ENCODE measurements at places on chromosomes 5 and 9.

- DNase-seq, result no peak
These were observed 5.9 kb downstream of the FBN2 start for GRCh38 chr5:128532127-128532526.

GRCh38 chr5:148746826-148747535 is 79.4 kb upstream of the ADRB2 start:
- DNase-seq, result no peak

- DNase-seq, result no peak
These were observed 253.8 kb downstream of the EBF1 start for GRCh38 chr5:158845941-158846340.

DNA sequence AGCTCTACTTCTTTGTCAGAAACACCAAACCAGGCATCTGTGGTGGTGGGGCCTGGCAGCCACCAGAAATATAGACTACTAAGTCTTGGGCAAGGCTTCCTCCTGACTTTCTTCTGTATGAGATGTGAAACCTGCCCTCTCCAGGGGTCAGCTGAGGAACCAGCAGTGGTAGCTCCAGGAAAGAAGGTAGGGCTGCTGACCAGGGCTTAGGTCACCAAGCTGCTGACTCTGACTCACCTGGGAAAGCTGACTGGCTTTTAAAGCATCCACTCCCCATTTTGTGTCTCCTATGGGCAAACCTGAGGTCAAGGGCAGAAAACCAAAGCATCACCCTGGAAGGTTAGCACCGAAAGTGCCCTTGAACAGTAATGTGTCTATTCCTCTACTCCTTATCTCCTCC is 10.4 kb upstream of the SH3TC2 start:
- no peak for DNase-seq

DNA sequence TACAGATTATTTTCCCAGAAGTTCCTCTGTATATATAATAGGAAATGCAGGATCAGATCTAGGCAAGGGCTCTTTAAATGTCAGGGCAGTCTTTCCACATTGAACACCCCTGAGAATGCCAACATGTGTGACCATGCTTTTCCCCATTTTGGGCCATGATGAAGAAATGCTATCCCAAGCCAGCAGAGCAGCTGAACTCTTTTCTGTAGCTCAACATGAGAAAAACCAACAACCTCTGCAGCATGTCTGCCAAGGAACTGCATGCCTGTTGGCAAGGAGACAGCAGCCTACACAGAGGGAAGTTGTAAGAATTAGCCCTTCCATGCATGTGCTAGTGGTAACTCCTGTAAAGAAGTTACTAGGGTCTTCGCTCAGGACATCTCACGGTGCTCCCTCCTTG is 9.5 kb upstream of the IFNK start:
- DNase-seq, result no peak

DNA sequence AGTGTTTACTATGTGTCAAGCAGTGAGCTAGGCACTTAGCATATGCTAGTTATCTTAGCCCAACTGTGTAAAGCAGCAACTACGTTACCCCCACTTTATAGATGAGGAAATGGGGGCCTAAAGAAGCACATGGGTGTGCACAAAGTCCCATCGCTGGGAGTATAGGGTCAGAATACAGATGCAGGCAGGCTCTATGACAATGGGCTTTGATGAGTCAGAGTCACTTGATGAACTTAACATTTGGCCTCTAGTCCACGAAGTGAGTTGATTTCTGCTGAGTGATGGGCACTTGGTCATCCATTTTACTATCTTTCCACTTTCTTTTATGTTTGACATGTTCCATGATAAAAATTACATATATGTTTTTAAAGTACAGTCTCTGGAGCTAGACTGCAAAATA is 204.3 kb downstream of the TRIM32 start:
- no peak for DNase-seq

DNA sequence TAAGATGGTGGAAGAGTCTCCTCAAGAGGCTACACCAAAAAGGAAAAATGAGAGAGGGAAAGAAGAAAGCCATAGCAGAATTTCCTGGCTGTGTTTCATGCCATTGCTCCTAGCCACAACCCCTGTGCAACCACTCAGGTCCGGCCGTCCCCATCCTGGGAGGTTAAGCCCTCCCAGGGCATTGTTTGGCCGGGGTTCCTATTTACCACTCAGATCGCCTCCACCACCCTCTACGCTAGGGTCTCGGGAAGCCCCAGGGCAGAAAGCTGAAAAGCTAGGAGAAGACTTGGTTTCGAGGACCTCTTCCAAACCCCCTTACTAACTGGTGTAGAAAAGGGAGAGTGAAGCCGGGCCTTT is 715 bp downstream of the RC3H2 start:
- DNase-seq, result peak; percentile 37

DNA sequence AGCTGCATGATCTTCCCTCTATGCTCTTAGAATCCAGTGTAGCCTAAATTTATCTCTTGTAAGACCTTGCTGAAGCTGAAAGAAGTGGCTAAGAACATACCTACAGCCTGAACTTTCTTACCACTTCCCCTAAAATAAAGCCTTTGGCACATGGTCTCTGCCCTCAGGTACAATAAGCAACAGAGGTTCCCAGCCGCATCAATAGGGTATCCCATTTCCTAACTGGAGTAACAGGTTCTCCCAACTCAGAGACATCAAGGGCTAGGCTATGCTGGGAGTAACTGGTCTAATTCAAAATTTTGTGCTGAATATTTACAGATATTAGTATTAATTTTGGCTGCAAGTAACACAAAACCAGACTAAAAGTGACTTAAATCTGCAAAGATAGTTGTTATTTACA is 335.8 kb upstream of the TRPC7 start:
- no peak for DNase-seq

GRCh38 chr9:137606005-137606621 is 627 bp downstream of the ARRDC1 start:
- no peak for DNase-seq

- DNase-seq, result no peak
These were observed 461.6 kb downstream of the RASEF start for GRCh38 chr9:82601293-82601771.

DNA sequence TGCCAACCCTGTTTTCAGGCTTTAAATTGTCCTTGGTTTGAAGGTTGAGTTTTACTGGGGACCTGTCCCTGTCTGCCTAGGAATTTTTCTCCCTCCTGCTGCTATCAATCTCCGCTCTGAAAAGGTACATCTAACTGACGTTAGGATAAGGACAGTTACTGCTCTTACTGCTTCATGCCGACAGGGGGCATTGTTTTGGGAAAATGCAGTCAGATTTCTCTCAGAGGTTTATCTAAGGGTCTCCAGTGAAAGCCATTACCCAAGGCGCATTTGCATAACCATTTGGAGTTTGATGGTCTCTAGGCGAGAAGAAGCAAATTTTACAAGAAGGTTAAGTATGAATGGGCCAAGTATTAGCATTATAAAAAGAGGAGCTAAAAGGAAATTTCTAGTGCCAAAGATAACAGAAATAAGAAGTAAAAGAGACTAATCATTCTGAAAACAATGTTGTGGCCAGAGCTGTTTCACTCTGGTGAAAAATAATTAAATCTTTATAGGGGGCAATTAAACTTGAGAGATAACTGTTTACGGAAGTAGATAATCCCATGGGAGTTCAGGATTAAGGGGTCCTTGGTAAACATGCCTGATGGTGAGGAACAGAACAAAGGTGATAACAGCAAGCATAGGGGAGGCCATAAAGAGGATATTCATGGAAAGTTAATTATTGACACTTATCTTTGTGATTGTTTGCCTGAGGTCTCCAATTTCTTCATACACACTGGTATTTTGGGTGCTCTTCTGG is 605.0 kb downstream of the MTRR start:
- no peak for DNase-seq

- DNase-seq, result no peak
These were observed 171.6 kb upstream of the TRIM32 start for GRCh38 chr9:116515541-116515940.

- DNase-seq, result no peak
These were observed 241.7 kb downstream of the DOCK8 start for GRCh38 chr9:456365-456764.

DNA sequence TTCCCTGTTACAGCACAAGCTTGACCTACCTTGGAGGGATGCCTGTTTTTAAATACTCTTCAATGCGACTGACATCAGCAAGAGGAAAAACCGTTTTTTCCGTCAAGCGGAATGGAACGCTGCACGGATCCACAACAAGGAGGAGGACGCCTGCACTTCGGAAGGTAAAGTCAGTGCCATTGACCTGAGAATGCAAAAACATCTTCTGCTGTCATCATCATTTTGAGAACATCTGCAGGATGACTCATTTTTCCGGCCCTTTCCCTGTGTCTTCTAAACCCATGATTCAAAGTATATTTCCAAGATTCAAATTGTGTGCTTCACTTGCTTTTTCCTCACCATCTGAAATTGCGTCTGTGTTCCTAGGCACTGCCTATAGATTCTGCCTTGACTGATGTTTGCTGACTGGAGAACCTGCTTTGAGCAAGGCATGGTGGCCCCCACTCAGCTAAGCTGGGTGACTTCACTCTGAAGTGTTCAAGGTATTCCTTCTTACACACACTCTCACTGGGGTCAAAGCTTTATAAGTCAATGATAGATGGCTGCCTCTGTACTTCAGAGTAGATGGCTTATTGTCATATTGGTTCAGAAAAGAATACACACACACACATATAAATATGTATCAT is 78.1 kb downstream of the CEMIP2 start:
- no peak for DNase-seq

- no peak for DNase-seq
These were observed 115.0 kb upstream of the SLIT3 start for GRCh38 chr5:169415948-169416347.

DNA sequence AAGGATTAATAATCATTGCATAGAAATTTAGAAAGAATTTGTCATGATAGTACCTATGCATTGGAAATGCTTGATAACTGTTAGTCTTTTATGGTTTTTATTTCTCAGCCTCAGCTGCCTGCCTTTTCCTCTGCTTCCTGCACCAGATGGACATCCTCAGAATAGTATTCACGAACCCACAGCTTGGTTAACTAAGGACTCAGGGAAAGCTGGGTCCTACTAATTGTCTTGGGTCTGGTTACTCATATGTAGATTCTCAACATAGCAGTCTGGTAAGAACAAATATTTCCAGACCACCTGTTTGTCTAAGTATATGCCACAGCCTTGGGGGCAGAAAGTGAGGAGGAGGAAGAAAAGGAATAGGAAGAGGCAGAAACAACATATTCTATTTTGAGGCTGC is 464.5 kb upstream of the SMARCA2 start:
- DNase-seq, result no peak

GRCh38 chr9:87557996-87558395 is 60.3 kb downstream of the DAPK1 start:
- DNase-seq, result no peak

DNA sequence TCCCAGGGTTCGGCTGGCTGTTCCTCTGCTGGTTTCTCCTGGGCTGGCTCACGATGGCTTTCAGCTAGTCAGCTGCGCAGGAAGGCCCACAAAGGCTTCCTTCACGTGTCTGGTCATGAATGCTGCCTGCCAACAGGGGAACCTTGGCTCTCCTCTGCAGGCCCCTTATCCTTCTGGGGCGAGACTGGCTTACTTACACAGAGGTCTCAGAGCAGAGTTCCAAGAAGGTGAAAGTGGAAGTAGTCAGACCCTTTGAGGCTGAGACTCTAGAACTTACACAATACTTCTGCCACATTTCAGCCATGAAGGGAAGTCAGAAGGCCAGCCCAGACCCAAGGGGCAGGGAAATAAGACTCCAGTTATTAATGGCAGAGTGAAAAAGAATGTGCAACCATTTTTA is 99.5 kb downstream of the LHFPL2 start:
- peak; percentile 10 for DNase-seq

GRCh38 chr5:146390469-146390868 is 51.8 kb downstream of the POU4F3 start:
- DNase-seq, result no peak

GRCh38 chr5:40483316-40483715 is 196.4 kb upstream of the PTGER4 start:
- no peak for DNase-seq

GRCh38 chr5:97666783-97667182 is 483.7 kb upstream of the RIOK2 start:
- DNase-seq, result no peak

DNA sequence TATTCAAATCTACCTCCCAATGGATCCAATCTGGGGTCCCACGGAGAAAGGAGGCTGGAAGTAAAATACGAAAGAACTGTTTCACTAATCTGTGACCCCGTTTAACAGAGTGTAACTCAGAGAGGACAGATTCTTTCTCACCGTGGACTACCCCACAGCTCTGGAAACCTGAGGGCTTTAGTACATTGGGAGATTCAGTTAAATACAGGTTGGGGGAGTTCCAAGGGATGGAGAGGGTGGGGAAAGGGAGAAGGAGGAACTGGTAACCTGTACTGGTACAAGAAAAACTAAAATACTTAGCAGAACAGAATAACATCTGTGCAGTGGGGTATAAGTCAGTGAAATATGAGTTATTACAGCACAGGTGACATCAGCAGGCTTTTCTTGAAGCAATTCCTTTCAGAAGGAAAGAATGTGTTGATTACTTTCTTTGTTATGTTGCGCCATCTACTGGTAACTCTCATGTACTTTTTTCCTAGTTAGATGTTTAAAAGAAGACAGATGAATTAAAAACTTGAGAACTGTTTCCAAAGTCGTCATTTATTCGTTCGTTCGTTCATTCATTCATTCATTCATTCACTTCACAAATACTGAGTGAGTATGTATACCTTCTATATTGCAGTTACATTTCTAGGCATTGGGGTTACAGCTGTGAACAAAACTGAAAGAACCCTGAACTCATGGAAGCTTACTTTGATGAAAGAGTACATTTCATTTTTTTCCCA is 30.0 kb upstream of the STOM start:
- DNase-seq, result peak; percentile 74

- DNase-seq, result no peak
These were observed 9.7 kb upstream of the LRRC70 start for GRCh38 chr5:62568800-62569432.

DNA sequence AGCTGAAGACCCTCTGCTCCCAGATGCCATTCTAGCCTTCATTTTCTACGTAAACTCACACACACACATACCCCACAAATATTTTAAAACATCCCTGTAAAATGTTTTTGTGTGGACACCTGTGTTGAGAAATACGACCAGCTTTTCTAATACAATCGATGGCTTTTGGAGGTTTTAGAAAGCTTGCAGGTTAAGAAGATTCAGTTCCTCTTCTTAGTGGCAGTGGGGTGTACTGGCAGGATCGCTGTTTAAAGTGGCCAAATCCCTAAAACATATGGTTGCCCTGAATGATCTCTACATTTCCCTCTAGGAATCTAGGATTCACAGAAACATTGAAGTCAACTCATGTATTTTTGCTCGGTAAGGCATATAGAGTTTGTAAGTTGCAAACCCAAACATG is 236.3 kb downstream of the NSG2 start:
- no peak for DNase-seq
